Fibroblast of skin of back (primary cell): ENCODE measurements at places on chromosomes 1 and 21.
A peak's percentile ranks its signal among the peaks of the same experiment; 100 is the strongest.

DNA sequence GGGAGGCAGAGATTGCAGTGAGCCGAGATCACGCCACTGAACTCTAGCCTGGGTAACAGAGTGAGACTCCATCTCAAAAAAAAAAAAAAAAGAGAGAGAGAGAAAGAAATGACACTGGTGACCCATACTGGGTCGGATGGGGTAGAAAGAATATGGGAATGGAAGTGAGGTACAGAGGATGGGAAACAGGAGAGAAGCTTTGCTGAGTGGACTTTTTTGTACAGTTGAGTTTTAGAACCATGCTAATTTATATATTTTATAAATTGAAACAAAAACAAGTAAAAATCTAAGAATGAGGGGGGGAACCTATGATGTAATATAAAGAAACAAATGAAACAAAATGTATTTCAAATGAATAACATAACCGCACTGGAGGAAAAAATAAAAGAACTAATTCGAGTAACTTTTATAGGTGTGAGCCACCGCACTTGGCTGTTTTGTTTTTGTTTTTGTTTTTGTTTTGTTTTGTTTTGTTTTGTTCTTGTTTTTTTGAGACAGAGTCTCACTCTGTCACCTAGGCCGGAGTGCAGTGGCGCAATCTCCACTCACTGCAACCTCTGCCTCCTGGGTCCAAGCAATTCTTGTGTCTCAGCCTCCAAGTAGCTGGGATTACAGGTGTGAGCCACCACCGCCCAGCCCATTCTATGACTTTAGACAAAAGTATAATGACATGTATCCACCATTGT is 18.3 kb upstream of the KLF17 start:
- DNase-seq: no peak

GRCh38 chr1:50246869-50247268 is 138.1 kb downstream of the ELAVL4 start:
- DNase-seq: peak; percentile 58

DNA sequence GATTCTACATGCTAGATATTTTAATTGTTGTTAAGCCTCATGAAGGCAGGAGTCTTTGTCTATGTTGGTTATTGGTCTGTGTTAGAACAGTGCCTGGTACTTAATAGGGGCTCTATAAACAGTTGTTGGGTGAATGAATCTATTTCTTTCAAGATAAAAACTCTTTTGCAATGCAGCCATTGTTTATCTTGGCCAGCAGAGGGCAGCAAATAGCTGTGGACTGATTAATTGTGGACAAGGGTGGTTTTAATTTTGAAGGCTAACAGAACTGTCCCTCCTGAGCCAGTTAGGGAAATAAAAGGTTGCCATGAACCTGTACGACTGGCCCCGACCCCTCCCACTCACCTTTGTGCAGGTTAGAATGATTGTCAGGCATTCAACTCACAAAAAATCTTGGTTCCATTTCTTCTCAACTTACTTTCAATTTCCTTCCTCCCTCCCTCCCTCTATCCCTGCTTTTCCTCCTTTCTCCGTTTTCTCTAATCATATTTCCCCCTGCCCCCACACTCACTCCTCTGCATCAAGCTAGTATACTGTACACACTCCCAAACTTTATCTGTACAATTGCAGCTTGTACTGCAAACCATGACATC is 66.3 kb upstream of the DIRAS3 start:
- peak; percentile 51 for DNase-seq

GRCh38 chr1:37553927-37554808 is at the start of gene SNIP1:
SNIP1 (minus strand) TSS chr1:37554293; CDS start chr1:37554229, 64 bp downstream.
- peak; percentile 96 for DNase-seq

- peak; percentile 12 for DNase-seq
These were observed 283.1 kb downstream of the TM2D1 start for GRCh38 chr1:61441723-61442262.

GRCh38 chr1:14928412-14928811 is 225.1 kb upstream of the TMEM51 start:
- no peak for DNase-seq

- no peak for DNase-seq
These were observed 8.8 kb downstream of the SLC19A1 start for GRCh38 chr21:45533361-45533845.

- DNase-seq: peak; percentile 57
These were observed 94.0 kb downstream of the KCND3 start for GRCh38 chr1:111895469-111895868.

- no peak for DNase-seq
These were observed 165.8 kb downstream of the AK5 start for GRCh38 chr1:77447669-77448068.

DNA sequence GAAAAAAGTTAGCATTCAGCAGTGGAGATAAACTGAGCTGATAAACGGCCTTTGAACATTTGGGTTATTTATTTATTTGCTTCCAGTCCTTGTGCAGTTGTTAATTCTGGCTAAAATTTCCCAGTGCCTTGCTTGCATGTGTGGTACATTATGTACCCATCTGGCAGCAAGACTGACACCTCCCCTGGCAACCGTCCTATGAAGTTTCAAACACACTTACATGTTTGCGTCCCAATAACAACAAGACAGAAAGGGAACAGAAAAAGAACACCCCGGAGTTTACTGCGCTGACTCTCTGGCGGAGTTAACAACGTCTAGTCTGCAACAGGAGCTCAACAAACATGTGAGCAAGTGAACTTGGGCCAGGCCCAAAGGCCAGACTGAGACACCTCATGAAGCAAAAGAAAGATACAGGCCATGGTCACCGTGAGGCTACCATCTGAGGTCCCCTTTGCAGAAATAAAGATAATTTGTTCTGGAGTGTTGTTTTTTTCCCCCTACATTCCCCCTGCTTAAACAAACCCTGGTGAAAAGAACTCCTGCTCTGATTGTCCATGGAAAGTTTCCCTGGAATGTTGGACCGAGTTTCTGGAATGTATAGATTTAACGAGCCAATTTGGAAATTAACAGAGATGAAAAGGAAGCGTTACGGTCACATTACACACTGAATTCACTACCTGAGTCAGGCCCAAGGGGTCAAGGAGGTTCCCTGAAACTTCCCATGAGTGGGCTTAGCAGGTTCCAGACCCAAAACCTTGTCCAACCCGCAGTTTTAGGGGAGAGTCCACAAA is 33.4 kb downstream of the TRABD2B start:
- DNase-seq: no peak

DNA sequence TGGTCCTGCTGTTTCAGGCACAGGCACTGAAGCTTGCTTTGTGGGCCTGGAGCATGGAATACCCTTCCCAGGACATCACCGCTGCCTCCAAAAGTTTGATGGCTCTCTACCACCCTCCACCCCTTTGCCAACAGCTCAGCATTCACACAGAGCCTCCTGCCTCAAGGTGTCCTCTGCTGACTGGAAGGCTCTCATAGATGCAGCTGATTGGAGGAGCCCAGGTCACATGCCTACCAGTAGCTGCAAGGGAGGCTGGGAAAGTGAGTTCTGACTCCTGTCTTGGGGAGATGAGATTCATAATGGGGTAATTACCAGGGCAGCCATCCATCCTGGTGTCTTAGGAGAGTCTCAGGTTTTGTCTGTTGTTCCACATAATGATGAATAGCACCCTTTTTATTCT is 124.8 kb upstream of the GRIK3 start:
- no peak for DNase-seq

- DNase-seq: no peak
These were observed 163.6 kb downstream of the DSCAM start for GRCh38 chr21:40683349-40683748.

DNA sequence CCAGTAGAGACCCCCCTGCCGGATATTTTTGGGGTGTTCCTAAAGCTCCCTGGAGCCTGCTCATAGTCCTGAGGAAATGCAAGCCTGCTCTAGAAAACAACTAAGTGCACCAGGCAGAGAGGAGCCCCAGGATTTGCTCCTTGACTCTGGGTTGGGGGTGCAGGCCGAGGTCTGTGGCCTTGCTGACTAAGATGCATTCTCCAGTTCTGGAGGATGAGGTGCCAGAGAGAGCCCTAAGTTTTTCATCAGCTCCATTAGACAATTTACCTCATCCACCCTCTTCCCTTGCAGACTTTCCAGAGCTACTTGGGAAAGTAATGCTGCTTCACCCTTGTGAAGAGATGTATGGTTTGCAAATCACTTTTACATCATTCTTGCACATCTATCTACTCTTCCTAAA is 9.1 kb downstream of the TUFT1 start:
- no peak for DNase-seq

- no peak for DNase-seq
These were observed 29.6 kb downstream of the DEGS1 start for GRCh38 chr1:224212618-224213061.
